ENCODE measurements at places on chromosomes 1 and 21.
A peak's percentile ranks its signal among the peaks of the same experiment; 100 is the strongest.

GRCh38 chr1:169020684-169021083, 85.8 kb upstream of the ATP1B1 start:
- no peak for DNase-seq

GRCh38 chr1:241924080-241924808, 33.3 kb upstream of the BECN2 start:
- no peak for DNase-seq

GRCh38 chr1:7331926-7332535, 439.1 kb upstream of the VAMP3 start:
- DNase-seq, result no peak

DNA sequence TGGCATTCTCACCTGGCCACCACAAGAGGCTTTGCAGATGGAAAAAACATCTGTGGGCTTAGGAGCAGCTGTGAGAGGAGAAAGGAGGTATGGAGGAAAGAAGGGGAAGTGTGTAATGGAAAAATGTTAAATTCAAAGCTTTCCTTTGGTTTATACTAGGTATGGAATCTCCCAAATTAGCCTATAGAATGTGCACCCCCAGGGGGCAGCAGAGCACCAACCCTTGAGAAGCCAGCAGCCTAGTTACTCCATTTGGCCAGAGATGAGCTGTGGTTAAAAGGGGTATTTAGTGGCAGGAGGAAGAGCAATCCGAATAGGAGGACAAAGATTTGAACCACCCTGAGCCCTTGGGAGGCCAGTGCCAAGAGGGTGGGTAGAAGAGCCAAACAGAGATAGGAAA, 97.5 kb upstream of the CTTNBP2NL start:
- peak; percentile 46 for DNase-seq

- no peak for DNase-seq
Observed at GRCh38 chr1:111484391-111485026, 10.7 kb downstream of the C1orf162 start.

DNA sequence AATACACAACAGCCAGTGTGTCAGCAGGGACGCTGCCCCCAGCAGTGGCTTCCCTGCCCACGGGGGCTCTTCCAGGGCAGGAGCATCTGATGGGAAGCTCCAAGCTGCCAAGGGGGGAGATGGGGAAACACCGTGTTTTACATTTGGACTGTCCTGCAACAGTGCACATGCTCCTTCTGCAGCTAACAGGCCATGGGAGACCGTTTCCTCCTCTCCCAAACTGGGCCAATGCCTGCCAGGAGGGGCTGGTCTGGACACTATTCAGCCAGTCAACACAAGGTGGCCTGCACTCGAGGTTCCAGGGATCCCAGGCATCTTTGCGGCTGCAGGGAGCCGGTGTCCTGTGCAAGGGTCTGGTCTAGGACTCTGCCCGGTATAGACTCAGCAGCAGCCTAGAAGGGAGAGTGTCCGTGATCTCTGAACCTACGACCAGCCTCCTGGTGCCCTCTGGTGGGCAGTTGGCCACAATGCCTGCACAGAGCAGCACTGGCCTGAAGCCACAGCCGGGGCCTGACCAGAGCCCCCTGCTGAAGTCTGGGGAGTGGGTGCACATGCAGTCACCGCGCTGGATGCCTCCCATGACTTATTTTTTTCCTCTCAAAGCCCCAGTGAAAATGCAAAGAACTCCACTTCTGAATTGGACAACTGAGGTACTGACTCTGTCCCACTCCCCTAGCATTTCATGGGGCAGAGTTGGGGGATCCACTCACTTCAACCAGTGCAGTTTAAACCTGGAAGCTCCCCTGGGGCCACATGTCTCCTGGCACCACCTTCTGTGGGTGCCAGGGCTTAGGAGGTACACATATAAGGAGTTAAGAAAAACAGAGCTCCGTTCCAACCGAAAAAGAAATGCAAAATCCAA, 33.3 kb downstream of the RCC2 start:
- peak; percentile 45 for DNase-seq
